ENCODE measurements at places on chromosomes 6 and 20.

DNA sequence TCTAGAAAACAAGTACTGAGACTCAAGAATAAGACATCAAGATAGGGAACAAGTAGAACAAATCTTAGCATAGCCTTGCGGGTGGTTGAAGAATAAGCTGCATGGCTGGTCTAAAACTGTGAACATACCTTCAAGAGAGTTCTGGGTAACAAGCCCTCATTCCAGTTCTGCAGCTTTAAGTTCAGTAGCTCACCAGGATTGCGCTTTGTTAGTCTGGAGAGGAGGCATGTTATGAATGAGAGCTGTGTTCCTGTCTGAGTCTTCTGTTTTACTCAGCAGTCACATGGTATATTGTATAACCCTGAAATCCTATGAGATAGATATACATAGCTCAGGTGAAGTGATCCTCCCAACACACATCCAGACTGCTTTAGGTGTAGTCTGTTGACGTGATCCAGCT is 406.6 kb upstream of the IRAK1BP1 start:
- no peak for DNase-seq

DNA sequence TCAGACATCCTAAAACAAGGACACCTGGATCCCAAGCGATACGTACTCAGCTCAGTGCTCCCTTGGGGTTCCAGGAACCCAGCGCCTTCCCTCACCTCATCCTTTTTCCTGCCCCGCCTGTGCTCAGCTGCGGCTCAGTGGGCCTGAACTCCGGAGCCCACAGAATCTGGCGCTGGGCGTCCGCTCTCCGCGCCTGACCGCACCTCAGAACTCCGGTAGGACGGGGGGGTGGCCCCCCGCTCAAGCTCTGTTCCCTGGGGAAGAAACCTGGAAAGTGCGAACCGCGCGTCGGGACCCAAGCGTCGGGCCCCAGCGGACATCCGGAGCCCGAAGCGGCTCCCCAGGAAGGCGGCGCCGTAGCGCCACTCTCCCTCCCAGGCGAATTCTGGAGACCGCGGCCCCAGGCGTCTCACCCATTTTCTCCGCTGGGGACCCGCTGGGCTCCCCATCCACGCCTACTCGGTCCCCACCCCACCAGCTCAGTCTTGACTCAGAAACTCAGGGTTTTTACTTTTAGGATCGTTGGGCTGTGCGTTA is 336 bp upstream of the LY6G5C start:
- DNase-seq, result peak; percentile 54

DNA sequence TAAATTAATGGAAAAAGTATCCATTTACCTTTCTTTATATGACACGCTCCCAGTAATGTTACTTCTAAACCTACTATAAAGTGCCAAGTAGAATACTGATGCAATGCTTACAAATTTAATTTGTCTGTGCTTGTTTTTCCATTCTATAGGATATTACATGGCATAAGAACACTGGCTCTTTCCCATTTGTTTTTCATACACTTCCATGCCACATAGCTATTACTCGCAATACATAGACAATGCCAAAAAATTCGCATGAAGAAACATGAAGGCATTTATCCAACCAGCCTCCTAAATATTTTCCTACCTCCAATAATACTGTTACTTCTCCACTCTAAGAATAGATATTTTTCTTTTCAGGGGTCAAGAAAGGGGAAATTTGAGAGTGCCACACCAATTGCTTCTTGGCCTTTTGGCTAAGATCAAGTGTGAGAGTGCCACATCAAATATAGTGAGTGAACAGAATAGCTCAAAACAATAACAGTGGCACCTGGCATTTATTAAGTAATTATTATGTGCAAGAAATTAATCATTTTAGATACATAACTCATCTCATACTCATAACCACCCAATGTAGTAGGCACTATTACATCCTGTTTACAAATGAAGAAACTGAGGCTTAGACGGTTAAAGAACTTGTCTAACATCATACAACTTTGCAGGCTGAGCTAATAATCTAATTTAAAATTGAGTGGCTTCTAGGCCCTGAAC is 845 bp upstream of the DST start:
- DNase-seq, result no peak

GRCh38 chr20:3194617-3195280 is 9.7 kb downstream of the DDRGK1 start:
- DNase-seq, result no peak

DNA sequence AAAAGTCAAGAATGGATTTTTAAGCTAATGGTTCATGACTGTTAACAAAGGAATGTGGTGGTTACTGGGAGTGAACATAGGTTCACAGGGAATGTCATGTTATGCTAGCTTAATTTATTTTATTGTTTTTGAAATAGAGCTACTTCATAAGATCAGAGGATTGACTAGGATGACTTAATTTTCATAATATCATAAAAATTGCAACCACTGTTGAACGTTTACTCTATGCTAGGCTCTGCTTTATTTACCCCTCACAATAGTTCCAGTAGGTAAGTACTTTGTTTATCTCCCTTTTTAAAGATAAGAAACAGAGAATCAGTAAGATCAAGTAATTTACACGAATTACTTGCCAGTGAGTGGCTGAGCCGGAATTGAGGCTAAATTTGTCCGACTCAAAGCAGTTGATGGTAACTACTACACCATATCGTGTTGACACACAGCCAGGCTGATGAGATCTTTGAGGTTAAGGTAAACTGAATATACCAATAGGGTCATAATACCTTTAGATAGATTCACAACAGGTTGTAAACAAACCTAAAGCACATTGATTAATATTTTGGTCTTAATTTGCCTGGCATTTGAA is 194.6 kb upstream of the CITED2 start:
- no peak for DNase-seq

GRCh38 chr6:28772480-28773381 is 151.1 kb downstream of the TRIM27 start:
- DNase-seq, result no peak

GRCh38 chr6:31356216-31356945 is 598 bp downstream of the HLA-B start:
- DNase-seq, result peak; percentile 51

GRCh38 chr6:135497412-135498184 is at the start of gene AHI1:
AHI1 (minus strand) TSS chr6:135497740; CDS start chr6:135492237, 5,503 bp downstream.
- peak; percentile 96 for DNase-seq

DNA sequence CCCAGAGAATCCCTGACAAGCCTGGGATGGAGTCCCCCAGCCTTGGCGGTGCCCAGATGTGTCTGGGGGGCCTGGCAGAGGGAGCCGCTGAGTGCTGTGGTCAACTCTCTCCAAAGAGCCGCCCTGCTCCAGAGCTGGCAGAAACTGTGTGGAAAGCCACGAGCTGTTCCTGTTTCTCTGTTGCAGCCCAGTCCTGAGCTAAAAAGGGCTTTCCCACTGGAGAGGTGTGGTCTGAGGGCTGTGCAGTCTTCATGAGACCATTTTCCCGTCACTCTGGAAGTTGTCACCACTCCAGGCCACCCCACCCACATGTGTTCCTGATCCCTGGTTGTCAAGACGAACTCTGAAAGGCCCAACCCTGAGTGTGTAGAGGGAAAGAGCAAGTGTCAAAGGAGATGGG is 99.7 kb upstream of the KCNK16 start:
- DNase-seq, result peak; percentile 69

DNA sequence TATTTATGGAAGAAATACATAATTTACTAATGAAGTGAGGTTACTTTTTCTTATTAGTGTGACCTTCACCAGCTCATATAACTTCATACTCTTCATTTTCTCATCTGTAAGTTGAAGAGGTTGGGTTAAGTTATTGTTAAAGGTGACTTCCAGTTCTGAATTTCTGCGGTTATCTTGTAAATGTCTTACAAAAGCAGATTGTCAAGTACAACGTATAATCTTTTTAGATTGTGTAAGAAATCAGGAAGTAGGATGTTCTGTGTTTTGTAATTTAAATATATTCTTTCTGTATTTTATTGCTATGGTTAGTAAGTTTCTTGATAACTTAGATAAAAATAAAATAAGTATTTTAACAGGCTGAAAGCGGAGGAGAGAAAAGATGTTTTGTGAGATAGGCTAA is 12.0 kb downstream of the WTAP start:
- no peak for DNase-seq

DNA sequence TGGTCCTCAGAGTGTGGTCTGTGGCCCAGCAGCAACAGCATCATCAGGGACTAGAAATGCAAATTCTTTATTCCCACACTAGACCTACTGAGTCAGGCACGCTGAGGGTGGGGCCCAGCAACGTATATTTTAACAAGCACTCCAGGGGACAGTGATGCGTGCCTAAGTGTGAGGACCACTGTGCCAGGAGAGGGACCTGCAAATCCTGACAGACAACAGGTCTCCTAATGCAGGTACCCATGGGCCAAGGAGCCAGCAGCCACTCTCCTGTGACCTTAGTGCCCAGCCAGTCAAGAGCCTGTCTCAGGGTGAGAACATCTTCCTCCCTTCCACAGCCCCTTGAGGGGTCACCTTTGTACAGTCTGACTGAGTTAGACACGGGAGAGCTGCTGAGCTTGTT is 8.0 kb upstream of the MYLK2 start:
- no peak for DNase-seq

Measured in right forelimb (tissue), 1 donor.